Myocyte (in vitro differentiated cells): ENCODE measurements at places on chromosomes 12 and 14. TPM values are rescaled to one million over a fixed set of nuclear protein-coding genes. Genes with fewer than 3 reads are reported as not detected.

DNA sequence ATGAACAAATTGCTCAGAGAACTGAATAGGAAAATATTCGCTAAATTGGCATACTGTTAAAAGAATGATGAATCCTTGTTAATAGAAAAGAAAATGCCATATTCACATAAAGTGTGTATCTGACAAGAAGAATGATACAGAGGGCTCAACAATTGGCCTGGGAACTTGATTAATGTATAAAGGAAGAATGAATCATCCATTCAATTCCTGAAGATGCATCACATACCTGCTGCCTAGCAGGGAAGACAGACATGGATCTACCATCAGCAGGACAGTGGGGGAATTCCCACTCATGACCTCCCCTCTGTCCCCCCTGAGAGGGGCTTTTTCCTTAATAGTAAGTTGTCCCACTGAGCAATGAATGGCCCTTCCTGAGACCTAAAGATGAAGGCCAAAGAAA is 13.5 kb downstream of the PTPN21 start:
- no peak for DNase-seq

DNA sequence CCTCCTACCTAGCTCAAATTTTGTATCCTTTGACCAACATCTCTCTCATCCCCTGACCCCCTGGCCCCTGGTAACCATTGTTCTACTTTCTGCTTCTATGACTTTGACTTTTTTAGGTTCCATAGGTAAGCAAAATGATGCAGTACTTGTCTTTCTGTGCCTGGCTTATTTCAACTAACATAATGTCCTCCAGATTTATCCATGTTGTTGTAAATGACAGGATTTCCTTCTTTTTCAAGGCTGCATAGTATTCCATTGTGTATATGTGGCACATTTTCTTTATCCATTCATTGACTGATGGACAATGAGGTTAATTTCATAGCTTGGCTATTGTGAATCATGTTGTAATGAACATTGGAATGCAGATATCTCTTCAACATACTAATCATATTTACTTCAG is 170.1 kb downstream of the DPY19L2 start:
- DNase-seq = no peak

GRCh38 chr12:27931390-27931789 is 41.1 kb downstream of the PTHLH start:
- DNase-seq = no peak

DNA sequence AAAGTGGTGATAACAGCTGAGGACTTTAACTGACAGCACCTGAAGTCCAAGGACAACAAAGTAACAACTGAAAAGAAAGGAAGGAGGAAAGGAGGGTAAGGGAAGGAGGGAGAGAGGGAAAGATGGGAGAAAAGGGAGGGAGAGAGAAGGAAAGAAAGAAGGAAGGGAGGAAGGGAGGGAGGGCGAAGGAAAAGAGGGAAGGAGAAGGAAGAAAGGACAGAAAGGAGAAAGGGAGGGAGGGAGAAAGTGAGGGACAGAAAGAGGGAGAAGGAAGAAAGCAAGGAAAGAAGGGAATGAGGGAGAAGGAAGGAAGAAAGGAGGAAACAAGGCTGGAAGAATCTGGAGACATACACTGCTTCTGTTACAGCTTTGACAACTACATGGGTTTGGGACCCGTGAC is 494.4 kb downstream of the FUT8 start:
- DNase-seq = no peak

DNA sequence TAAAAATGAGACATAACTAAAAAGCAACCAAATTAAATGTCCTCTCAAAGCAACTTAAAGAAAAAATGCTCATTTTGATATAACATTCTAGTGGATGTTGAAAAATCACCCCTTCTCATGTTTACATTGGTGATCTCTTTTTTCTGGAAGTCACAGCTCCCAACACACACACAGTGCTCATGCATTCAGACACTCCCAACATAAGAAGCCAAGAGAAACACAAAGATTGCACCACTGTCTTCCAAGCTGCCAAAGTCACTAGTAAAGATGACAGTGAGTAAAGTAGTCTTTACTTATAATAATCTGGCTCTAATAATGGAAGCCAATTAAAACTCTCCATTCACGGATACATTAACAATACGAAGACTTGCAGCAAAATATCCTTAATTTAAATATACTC is 218.4 kb downstream of the NTF3 start:
- no peak for DNase-seq

GRCh38 chr14:99534863-99535262 is 53.7 kb downstream of the CCNK start:
- DNase-seq = peak; percentile 99

STAB2 gene
- total RNA-seq = 0.57 and 1.4 TPM in 2 replicates

MEG3 gene
- total RNA-seq = 289 and 326 TPM in 2 replicates
